ENCODE measurements at places on chromosomes 7 and 10. TPM values are rescaled to one million over a fixed set of nuclear protein-coding genes. Genes with fewer than 3 reads are reported as not detected.

The CYP3A4 gene
- not detected for total RNA-seq

The FLNC gene
- 12.6 TPM for total RNA-seq

GRCh38 chr7:77579797-77580196, 42.7 kb downstream of the PTPN12 start:
- no peak for DNase-seq

- DNase-seq, result no peak
Measured at GRCh38 chr7:28957751-28958234, 337 bp downstream of the TRIL start.

DNA sequence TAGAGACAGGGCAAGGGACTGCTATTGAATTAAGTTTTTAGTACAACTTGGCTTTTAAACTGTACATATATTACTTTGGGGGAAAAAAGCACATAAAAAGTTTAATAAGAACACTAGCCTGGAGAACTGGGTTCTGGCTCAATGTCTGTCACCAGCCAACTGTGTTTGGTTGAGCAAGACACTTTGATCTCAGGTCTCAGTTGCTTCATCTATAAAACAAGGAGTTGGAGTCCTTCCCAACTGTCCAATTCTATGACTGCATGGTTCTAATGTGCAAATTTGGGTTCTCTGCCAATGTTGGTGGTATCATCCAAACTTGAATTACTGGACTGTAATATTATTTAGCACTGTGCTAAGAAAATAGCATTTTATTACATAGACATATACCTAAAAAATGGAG, 50.3 kb downstream of the ATXN7L1 start:
- no peak for DNase-seq

DNA sequence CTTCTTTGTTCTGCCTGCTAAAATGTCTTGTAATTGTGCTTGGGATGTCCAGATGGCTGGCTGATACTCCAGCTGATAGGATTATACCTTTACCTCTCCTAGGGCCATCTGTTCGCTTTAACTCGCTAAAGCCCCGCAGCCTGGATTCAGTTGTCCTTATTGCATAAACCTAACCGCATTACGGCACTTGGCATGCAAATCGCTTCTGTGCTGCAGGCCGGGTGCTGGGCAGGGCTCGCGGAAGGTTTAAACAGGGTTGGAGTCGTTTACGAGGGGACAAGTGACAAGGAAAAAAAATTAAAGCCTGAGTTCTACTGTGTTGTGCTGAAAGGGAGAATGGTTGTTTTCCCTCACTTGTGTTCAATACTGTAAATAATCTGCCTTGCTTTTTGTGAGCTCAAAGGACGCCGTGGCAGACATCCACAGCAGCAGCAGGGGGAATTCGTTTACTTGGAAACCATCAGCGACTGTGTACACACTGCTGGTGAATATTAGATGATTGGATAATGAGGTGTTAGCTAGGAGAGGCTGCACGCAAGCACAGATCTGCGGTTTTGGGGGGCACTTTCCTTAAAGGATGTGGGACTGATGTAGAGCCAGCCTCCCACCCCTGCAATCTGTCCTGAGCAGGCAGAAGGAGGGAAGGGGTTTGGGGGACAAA, 93.0 kb downstream of the EBF3 start:
- DNase-seq, result no peak

DNA sequence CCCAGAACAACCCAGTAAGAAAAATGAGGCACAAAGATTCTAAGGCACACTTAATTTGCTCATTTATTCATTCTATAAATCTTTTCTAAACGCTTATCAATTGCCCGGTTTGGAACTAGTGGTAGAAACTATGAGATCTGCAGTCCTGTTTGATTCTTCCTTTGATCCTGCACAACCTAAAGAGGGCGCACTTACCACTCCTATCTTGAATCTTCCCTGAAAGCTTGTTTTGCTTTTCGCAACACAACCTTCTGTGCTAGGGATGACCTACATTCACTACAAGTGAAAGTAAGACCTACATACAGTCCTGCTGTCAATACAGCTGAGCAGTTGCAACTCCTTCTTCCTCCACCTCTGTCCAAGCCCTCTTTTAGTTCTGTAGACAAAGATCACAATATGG, 12.6 kb upstream of the ARL4A start:
- peak; percentile 13 for DNase-seq

GRCh38 chr10:47164126-47164799, 135.7 kb upstream of the GDF10 start:
- no peak for DNase-seq

DNA sequence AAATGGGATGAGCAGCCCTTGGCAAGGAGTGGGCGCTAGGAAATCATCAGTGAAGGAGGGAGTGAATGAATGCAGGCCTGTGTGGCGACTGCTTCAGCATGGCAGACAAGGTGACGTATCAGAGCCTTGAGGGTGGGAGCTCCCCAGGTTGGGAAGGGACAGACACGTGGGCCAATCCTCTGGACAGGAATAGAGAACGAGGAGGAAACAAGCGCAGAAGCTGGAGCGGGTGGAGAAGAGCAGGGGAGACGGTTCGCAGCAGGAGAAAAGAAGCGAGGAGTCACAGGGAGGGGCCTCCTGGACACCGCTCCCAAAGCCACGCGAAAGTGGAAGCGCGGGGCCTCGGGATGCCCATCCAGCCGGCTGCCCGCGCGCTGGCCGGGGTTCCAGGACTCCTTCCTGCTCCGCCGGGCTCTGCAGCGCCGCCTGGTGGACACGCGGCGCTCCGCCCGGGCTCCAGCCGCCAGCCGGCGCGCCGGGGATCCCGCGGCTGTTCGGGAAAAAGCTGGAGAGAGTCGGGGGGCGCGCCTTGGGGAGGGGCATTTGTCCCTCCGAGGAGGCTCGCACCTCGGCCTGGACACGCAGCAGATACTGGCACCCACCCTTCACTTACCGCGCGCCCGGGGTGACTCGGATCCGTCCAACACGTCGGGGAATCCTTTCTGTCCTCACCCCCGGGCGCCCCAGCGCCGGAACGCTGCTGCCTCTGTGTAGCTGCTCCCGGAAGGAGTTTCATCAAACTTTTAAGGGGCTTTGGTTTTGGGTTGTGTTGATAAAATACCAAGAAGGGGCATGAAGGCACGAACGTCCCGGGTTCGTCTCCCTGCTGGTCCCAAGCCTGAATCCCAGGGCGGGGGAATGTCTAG, 6.3 kb downstream of the ZNF503 start:
- DNase-seq, result peak; percentile 55

Data from thyroid gland (tissue), 4 donors.